ENCODE measurements at places on chromosomes 16 and 17.
A peak's percentile ranks its signal among the peaks of the same experiment; 100 is the strongest.

DNA sequence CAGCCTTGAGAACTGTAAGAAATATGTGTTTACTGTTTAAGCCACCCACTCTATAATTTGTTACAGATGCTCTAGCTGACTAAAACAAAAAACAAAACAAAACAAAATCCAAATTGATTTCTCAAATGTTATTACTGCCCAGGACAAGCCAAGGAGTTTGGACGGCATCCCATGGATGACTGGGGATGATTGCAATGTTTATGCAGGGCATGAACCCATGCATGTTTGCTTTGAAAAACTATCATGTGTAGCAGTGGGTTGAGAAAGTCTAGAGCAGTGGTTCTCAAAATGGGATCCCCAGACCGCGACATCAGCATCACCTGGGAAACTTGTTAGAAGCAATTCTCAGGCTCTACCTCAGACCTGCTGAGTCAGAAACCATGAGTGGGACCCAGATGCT lies 223.2 kb upstream of the PSMD7 start:
- DNase-seq, result no peak

DNA sequence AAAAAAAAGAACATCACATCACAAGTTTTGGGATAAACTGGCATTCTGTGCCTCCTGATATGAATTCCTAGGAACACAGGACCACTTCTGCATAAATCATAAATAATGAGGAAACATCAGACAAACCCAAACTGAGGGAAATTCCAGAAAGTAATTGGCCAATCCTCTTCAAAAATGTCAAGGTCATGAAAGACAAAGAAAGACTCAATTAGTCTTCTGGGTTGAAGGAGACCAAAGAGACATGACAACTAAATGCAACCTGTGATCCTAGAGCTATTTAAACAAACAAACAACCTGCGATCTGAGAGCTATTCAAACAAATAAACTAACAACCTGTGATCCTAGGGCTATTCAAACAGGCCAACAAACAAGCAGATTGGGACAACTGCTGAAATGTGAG lies 144.3 kb downstream of the VPS53 start:
- no peak for DNase-seq

- DNase-seq, result no peak
Measured at GRCh38 chr16:70590722-70591415, 55.5 kb upstream of the IL34 start.

- no peak for DNase-seq
Measured at GRCh38 chr16:49635009-49635350, 220.9 kb downstream of the ZNF423 start.

DNA sequence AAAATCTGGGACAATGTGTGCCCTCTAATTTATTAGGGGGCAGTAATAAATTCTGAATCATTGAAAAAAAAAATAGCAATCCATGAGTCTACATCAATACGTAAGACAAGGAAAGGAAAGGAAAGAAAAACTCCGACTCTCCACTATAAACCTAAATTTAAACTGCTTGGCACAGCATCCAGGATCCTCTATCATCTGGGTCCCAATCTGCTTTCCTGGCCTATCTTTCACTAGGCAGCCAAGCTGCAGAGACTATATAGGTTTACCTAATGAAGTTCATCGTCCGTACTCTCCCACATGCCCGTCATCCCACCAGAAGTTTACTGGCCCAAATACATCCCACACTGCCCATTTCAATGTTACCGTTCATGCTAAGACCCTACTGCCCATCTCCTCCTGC lies 179.2 kb downstream of the PARN start:
- DNase-seq, result no peak

- DNase-seq, result no peak
Measured at GRCh38 chr17:67566656-67567055, 151.1 kb upstream of the NOL11 start.

GRCh38 chr17:72139212-72139611 lies 18.4 kb downstream of the SOX9 start:
- no peak for DNase-seq

DNA sequence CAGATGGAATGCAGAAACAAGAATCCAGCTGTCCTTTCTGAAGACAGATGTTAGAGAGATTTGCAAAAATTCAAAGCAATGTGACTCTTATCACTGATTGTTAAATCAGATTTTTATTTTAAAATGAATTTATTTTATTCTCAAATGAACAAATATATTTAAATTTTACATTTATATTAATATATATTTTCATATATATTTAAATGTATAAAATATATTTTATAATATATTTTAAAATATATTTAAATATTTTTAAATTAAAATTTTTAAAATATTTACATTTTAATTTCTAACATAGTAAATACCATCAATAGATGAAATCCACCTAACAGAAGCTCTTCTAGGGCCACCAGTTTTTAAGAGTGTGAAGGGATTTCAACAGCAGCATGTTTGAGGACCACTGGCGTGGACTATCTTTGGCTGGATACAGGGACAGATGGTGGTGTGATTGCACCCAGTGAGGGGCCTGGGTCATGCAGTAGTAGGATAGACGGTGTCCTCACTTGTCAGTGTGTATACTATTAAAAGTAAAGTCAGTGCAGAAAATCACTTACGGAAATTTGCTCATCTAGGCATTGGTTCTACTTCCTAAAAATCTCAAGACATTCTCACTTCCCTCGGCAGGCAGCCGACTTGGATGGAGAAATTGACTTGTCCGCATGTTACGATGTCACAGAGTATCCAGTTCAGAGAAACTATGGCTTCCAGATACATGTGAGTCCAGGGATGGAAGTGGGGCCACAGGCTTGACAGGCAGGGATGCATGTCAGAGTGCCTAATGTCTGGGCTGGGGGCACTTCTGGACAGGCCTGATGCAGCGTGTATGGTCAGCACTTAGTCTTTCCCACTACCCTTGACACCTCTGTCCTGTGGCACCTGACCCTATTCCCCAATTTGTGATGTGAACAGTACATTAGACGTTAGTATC lies 56.3 kb downstream of the PLD6 start:
- DNase-seq, result peak; percentile 44

DNA sequence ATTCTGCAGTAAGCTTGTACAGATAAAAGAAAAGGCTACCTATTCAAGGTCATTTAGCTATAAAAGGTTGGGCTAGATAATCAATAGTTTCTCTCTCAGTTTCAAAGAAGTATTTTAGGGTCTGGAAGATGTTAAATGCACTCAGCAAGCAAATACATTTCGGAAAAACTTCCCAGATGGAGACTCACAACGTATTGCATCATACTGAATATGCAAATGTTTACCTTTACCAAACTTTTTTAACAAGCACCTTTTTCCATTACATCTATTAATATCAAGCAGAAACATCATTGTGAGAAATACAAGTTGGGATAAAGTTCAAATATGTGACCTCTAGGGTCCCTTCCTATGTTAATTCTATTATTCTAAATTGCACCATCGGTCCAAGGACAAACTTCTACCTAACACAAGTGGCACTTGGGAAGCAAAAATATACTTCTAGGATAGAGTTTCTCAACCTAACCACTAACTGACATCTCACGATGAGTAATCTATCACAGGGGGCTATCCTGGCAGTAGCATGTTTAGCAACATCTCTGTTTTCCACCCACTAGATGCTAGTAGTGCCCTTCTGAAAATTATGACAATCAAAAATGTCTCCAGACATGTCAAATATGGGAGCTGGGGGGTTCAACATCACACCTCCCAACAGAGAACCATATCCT lies 14.5 kb downstream of the KANSL1 start:
- DNase-seq, result no peak

GRCh38 chr17:45123930-45124796 lies 8.2 kb downstream of the PLCD3 start:
- DNase-seq, result no peak

GRCh38 chr17:74135391-74136167 lies 67.9 kb upstream of the RPL38 start:
- no peak for DNase-seq

DNA sequence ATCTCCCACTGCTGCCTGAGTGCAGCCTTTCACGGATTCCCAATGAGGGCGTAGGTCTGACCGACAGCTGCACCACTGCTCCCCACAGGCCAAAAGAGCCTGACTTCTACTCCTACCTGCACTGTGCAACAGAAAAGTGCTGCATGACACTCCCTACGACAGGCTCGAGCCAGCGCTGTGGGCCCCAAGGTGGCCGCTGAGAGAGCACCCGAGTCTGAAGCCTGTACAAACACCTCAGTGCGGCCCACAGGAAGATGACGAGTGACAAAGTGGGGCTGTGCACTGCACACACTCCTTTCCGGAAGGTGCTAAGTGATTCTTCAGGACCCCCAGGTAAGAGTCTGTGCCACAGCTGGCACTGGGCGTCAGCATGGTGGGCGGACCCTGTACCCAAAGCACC lies 41.2 kb downstream of the FANCA start:
- no peak for DNase-seq

GRCh38 chr16:86925067-86925791 lies 346.9 kb downstream of the FOXL1 start:
- DNase-seq, result no peak

DNA sequence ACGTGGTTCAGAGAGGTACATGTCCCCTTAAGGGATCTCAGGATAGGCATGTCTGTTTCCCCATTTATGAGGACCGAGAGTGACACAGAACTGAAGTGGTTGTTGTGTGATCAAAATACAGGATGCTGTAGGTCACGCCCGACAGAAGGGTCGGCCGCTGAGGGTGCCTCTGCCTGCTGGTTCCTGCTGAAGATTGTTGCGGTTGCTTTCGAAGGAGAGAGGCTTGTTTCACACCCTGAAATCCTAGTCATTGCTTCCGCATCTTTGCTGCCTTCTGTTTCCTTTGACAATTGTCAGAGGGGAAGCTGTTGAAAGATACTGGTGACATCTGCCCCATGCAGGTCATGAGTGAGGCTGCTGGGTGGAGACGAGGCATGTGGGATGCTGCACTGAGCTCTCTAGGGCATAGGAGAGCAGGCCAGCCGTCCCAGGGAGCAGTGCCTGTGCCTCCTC lies 3.8 kb upstream of the NAT9 start:
- peak; percentile 17 for DNase-seq

GRCh38 chr17:33436321-33436720 lies 143.2 kb upstream of the ASIC2 start:
- DNase-seq, result no peak

GRCh38 chr17:13650096-13650675 lies 48.5 kb upstream of the HS3ST3A1 start:
- DNase-seq, result no peak

GRCh38 chr17:74128456-74129211 lies 74.8 kb upstream of the RPL38 start:
- DNase-seq, result no peak

DNA sequence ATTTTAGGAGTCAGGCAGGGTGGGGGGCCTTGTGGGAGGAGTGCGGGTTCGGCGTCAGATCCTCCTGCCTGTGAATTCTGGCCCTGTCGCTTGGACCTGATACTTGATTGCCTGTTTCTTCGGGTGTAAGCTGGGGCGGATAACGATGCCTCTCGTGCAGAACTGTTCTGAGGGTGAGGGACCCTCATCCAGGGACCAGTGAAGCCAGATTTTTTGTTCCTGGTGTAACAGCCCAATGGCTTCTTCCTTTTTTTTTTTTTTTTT lies 1.3 kb downstream of the TBCD start:
- DNase-seq, result no peak

Measured in NCI-H2171 treated with DMSO at 0.1 percent for 48 hours (cell line).